Activated naive CD4-positive, alpha-beta T cell treated with anti-CD3 and anti-CD28 coated beads for 36 hours (primary cell): ENCODE measurements at places on chromosomes 1 and 21. TPM values are rescaled to one million over a fixed set of nuclear protein-coding genes. Genes with fewer than 3 reads are reported as not detected.

The RBM11 gene
- 4.9 TPM for total RNA-seq

GRCh38 chr21:21002153-21002552 is 3.9 kb downstream of the NCAM2 start:
- no peak for DNase-seq
- no peaks in the 10 kb centered on the region for H3K36me3 ChIP-seq
- peaks cover 32% of the 10 kb centered on the region for H3K27me3 ChIP-seq
- H3K27ac ChIP-seq, result no peak overlapping the region

The RNU1-3 gene
- total RNA-seq, result 1,386 TPM

GRCh38 chr1:221783437-221783836 is 41.5 kb upstream of the DUSP10 start:
- DNase-seq, result peak; percentile 43
- H3K4me3 ChIP-seq, result no peak overlapping the region
- H3K4me1 ChIP-seq, result peaks cover 48% of the 10 kb centered on the region

GRCh38 chr1:108716437-108717230 is 3.9 kb downstream of the FNDC7 start:
- no peak overlapping the region for H3K27ac ChIP-seq
- H3K27me3 ChIP-seq, result no peaks in the 10 kb centered on the region
- no peak overlapping the region for H3K4me3 ChIP-seq
- no peak for DNase-seq

The LMX1A gene
- total RNA-seq, result not detected

- no peak for DNase-seq
- no peaks in the 10 kb centered on the region for H3K36me3 ChIP-seq
- peaks cover 4% of the 10 kb centered on the region for H3K4me1 ChIP-seq
- no peak overlapping the region for H3K27ac ChIP-seq
- peaks cover 52% of the 10 kb centered on the region for H3K27me3 ChIP-seq
Measured at GRCh38 chr1:38806090-38806489, 53.5 kb downstream of the RRAGC start.

DNA sequence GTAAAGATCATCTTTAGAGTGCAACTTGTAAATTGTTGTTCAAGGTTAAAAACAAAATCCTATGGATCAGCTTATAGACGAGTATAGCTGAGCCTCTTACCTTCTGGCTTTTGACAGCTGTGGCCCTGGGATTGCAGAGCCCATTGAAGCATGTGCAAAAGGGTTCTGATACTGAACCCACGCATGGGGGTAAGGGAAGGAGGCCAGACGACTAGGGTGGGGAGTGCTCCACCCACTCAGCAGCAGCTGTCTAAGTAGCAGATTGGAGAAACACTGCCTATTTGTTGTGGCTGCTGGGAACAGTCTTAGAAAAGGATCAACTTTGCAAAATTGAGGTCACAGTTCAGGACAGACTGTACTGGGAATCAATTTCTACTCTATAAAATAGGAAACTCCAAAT is 16.1 kb downstream of the CD101 start:
- no peaks in the 10 kb centered on the region for H3K36me3 ChIP-seq
- no peak overlapping the region for H3K4me3 ChIP-seq
- no peaks in the 10 kb centered on the region for H3K27me3 ChIP-seq
- peaks cover 32% of the 10 kb centered on the region for H3K4me1 ChIP-seq
- no peak for DNase-seq

GRCh38 chr1:173139706-173140105 is 67.4 kb downstream of the TNFSF4 start:
- H3K4me1 ChIP-seq, result no peaks in the 10 kb centered on the region
- H3K27ac ChIP-seq, result no peak overlapping the region
- DNase-seq, result no peak
- no peaks in the 10 kb centered on the region for H3K27me3 ChIP-seq
- H3K4me3 ChIP-seq, result no peak overlapping the region

DNA sequence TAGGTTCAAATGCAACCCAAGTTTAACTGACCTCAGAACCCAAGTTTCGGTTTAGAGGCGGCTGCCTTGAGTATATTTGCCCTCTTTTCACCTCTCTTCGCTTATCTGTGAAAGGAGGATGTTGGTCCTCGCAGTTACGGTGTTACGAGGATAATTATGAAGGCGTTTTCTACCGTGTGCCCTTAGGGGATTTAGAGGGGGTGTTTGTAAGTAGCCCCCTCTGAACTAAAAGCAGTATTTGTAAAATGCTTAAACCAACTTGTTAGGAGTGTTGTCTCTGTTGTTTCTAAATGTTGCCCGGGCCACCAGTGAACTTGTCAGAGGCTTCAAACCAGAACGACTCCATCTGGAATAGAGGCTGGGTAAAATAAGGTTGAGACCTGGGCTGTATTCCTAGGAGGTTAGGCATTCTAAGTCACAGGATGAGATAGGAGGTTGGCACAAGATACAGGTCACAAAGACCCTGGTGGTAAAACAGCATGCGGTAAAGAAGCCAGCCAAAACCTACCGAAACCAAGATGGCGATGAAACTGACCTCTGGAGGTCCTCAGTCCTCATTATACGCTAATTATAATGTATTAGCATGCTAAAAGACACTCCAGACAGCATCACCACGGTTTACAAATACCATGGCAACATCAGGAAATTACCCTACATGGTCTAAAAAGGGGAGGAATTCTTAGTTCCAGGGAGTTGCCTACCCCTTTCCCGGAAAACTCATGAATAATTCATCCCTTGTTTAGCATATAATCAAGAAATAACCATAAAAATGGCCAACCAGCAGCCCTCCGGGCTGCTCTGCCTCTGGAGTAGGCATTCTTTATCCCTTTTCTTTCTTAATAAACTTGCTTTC is 1.0 kb upstream of the PSRC1 start:
- H3K4me1 ChIP-seq, result peaks cover 6% of the 10 kb centered on the region
- no peaks in the 10 kb centered on the region for H3K27me3 ChIP-seq
- no peak overlapping the region for H3K27ac ChIP-seq
- H3K36me3 ChIP-seq, result no peaks in the 10 kb centered on the region
